ENCODE measurements at places on chromosomes 6 and 20.

GRCh38 chr20:62475772-62476055, at the start of gene GATA5:
GATA5 (minus strand) TSS chr20:62475995; CDS start chr20:62475521, 474 bp downstream.
- no peak for DNase-seq

DNA sequence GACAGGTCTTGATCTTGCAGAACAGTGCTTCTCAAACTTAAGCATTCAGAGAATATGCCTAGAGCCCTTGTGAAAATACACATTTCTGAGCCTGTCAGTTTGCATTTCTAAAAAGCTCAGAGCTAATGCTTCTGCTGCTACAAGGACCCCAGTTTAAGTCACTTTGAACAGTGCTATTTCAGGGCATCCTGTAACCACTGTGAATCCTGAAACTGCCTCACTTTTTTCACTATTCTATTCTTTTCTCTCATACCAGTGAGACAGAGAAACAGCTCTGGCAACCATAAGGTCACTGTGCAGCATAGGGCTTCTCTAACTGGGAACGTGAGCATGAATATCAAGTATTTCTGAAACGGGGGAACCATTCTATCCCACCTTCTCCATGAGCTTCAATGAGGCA, 51.2 kb downstream of the LGSN start:
- DNase-seq = no peak

- DNase-seq = no peak
Measured at GRCh38 chr6:109762769-109763441, 71.8 kb downstream of the FIG4 start.

DNA sequence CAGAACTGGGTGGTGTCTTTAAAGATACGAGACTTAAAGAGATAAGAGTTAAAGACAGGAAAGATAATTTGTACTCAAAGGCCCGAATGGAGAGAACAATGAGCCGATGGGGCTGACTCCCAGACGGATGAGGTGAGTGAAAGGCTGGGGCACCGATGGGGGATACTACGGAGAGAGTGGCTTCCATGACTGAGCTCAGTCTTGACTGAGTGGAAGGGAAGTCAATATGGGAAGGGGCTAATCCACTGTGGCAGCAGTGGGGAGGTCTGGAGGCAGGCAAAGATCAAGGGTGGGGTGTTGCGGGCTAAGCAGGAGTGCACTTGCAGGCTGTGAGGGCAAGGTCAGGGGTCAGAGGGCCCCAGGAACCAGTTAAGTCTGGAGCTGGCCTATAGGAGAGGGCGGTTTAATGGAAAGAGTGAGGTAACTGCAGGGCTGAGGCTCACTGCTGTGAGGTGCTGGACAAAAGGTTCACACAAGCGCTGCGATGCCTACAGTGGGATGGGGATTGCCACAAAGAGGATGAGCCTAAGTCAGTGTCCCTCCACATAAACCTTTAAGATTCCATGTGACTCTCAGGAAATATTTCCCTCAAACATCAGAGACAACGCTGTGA, 42.1 kb downstream of the FAXC start:
- no peak for DNase-seq

GRCh38 chr6:115896538-115897129, 164.1 kb downstream of the FRK start:
- no peak for DNase-seq
